Activated B cell treated with CpG ODN at 0.5 μM for 24 hours (primary cell): ENCODE measurements at places on chromosomes 3 and 15. TPM values are rescaled to one million over a fixed set of nuclear protein-coding genes. Genes with fewer than 3 reads are reported as not detected.
A peak's percentile ranks its signal among the peaks of the same experiment; 100 is the strongest.

- DNase-seq, result no peak
Measured at GRCh38 chr15:80989081-80989517, 520 bp downstream of the MESD start.

DNA sequence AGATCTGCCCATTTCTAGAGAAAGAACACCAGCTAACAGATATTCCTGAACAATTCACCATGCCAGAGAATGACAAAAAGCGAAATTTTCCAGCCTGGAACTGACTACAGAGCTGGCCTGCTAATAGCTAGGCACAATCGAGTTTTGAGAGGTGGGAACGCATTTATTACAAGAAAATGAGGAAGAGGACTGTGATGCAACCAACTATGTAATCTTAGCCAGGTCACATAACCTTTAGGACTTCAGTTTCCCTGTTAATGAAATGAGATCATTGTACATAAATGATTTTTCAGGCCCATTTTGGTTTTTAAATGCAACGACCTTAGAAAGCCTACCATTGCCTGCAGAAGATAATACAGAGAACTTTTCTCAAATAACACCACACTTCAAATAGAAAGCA lies 72.1 kb upstream of the SETMAR start:
- DNase-seq, result no peak

GRCh38 chr3:126113733-126114442 lies 30.0 kb upstream of the SLC41A3 start:
- peak; percentile 4 for DNase-seq

GRCh38 chr3:146747928-146748327 lies 142.8 kb upstream of the PLSCR5 start:
- no peak for DNase-seq

DNA sequence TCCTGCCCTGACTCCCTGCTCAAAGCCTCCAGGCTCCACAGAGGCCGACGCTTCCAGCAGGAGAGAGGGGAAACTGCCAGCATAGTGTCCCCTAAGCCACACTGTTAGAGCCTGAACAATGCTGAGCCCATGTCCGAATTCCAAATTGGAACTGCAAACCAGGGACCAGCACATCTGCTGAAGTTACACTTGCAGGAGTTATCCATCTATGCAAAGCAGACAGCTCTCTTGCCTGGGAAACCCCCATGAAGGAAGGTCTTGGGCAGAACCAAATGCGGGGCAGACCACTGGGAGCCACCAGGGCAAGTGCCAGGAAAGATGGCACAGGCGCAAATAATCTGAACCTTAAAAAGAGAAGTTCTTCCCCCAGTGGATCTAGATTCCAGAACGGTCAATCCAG lies 625 bp downstream of the LRRC15 start:
- DNase-seq, result no peak

DNA sequence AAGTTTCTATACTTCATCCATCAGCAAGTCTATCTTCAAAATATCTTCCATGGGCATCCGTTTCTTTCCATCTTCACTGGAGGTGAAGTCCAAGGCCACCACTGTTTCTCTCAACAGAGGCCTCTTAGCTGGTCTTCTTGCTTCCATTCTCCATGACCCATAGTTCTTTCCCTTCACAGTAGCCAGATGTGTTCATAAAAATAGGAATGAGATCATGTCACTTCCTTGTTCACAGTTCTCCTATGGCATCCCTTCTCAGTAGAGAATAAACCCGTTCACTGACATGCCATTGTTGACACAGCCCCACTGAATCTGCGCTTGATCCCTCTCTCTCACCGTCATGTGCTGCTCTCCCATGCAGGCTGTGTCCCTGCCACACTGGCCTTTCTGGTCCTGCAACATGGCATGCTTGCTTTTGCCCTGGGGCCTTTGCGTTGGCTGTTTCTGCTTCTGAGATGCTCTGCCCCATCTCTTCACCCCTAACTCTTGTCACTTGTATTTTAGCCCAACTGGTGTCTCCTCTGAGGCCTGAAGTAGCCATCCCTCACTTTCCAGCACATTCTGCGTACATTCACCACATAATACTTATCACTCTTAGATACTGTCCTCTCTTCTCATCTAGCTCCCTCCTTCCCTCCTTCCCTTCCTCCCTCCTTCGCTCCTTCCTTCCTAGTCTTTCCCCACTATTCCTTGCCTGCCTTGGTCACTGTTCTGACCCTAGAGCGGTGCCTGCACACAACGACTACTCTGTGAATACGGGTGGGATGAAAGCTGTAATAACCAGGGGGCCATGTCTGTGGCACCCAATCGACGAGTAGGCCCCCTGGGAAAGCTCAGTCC lies 42.0 kb downstream of the STARD5 start:
- DNase-seq, result no peak

DNA sequence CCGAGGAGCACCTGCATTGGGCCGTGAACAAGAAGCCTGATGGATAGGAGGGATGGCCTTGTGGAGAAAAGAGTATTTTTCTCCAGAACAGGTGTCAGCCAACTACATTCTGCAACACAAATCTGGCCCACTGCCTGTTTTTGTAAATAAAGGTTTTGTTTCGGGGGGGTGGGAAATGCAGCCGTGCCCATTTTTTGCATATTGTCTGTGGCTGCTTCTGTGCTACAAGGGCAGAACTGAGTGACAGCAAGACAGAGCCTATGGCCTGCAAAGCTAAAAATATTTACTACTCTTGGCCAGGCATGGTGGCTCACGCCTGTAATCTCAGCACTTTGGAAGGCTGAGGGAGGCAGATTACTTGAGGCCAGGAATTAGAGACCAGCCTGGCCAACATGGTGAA lies 95.9 kb upstream of the AKAP13 start:
- no peak for DNase-seq

DNA sequence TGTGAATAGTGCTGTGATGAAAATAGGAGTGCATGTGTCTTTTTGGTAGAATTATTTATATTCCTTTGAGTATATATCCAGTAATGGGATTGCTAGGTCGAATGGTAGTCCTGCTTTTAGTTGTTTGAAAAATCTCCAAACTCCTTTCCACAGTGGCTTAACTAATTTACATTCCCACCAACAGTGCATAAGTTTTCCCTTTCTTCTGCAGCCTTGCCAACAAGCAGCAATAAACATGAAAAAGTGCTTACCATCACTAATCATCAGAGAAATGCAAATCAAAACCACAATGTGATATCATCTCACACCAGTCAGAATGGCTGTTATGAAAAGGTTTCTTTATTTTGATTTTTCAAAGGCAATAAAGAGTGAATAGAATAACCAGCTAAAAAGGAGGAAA lies 1105.9 kb downstream of the NAALADL2 start:
- no peak for DNase-seq

DNA sequence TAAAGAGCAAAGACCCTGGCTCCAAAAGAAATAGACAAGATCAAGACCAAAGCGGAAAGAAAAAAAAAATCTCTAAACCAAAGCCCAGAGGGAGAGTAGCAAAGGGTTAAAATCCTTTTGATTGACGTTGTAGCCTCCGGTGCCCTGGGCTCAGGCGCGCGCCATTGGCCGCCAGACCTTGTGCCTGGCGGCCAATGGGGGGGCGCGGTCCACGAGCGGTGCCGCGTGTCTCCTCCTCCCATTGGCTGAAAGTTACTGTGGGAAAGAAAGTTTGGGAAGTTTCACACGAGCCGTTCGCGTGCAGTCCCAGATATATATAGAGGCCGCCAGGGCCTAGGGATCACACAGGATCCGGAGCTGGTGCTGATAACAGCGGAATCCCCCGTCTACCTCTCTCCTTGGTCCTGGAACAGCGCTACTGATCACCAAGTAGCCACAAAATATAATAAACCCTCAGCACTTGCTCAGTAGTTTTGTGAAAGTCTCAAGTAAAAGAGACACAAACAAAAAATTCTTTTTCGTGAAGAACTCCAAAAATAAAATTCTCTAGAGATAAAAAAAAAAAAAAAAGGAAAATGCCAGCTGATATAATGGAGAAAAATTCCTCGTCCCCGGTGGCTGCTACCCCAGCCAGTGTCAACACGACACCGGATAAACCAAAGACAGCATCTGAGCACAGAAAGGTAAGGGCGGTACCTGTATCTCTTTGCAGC lies at the start of gene HES1:
Gene HES1 (plus strand): TSS at position 343 of the 713 bp plus-strand sequence. CDS start 233 bp downstream, at position 576.
- DNase-seq, result peak; percentile 65

- DNase-seq, result no peak
Measured at GRCh38 chr3:8996216-8996615, 32.9 kb upstream of the RAD18 start.

DNA sequence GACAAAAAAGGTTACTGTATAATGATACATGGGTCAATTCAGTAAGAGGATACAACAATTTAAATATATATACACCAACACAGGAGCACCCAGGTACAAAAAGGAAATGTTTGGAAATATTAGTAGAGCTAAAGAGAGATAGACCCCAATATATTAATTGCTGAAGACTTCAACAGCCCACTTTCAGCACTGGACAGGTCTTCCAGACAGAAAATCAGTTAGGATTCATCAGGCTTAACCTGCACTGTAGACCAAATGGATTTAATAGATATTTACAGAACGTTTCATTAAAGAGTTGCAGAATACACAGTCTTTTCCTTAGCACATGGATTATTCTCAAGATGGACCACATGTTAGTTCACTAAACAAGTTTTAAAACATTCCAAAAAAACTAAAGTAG lies 845.9 kb upstream of the GBE1 start:
- DNase-seq, result no peak

The ATP13A4 gene
- 3.4 TPM in 2 replicates for total RNA-seq

The MITF gene
- 0.32 TPM in 1 of 2 replicates, not detected in the other for total RNA-seq

The CX3CR1 gene
- 0.12 and 0.38 TPM in 2 replicates for total RNA-seq

The CALML4 gene
- 4.4 and 5.0 TPM in 2 replicates for total RNA-seq

The GOLGA8M gene
- 0.78 TPM in 1 of 2 replicates, not detected in the other for total RNA-seq
